ENCODE measurements at places on chromosomes 12 and 14. TPM values are rescaled to one million over a fixed set of nuclear protein-coding genes. Genes with fewer than 3 reads are reported as not detected.

The OR10A7 gene
- total RNA-seq = not detected

The STYK1 gene
- not detected for total RNA-seq

The NUBPL gene
- 13.5 TPM for total RNA-seq

The RERG gene
- total RNA-seq = not detected

The CPNE6 gene
- total RNA-seq = not detected

The MIP gene
- not detected for total RNA-seq

The RPL41 gene
- 6,299 TPM for total RNA-seq

Data from activated naive CD4-positive, alpha-beta T cell treated with anti-CD3 and anti-CD28 coated beads for 36 hours (primary cell).